Dermis lymphatic vessel endothelial cell (primary cell): ENCODE measurements at places on chromosomes 7 and 10. TPM values are rescaled to one million over a fixed set of nuclear protein-coding genes. Genes with fewer than 3 reads are reported as not detected.

Gene PLEKHS1
- total RNA-seq: not detected in 2 replicates

Gene ASNS
- 2.6 and 2.8 TPM in 2 replicates for total RNA-seq

Gene HKDC1
- under 0.01 and 0.11 TPM in 2 replicates for total RNA-seq

Gene RARRES2
- 0.43 and 0.54 TPM in 2 replicates for total RNA-seq

Gene MCM7
- 27.5 and 34.8 TPM in 2 replicates for total RNA-seq

Gene RAB19
- total RNA-seq: 0.17 TPM in 1 of 2 replicates, not detected in the other

Gene ZNF239
- total RNA-seq: 0.11 and 0.17 TPM in 2 replicates

Gene ADIRF
- 24.2 and 47.5 TPM in 2 replicates for total RNA-seq

Gene RBAK
- 6.2 and 9.6 TPM in 2 replicates for total RNA-seq

Gene CFAP43
- 0.17 TPM in 1 of 2 replicates, not detected in the other for total RNA-seq

Gene LIPN
- not detected in 2 replicates for total RNA-seq

Gene ELN
- total RNA-seq: 9.0 and 12.4 TPM in 2 replicates

Gene LAMB4
- total RNA-seq: 0.11 and 0.43 TPM in 2 replicates

Gene SPDYE6
- total RNA-seq: not detected in 2 replicates

Gene SUN1
- 171 and 175 TPM in 2 replicates for total RNA-seq

Gene PCGF5
- 33.8 and 34.2 TPM in 2 replicates for total RNA-seq

Gene PLAU
- total RNA-seq: 0.60 and 1.2 TPM in 2 replicates

Gene INA
- under 0.01 and 0.11 TPM in 2 replicates for total RNA-seq

Gene OR2A5
- not detected in 2 replicates for total RNA-seq

Gene NSUN5
- total RNA-seq: 1.1 and 1.5 TPM in 2 replicates

Gene NUTM2E
- total RNA-seq: not detected in 2 replicates

Gene ADRA2A
- total RNA-seq: under 0.01 TPM in 2 replicates

Gene PON2
- 104 and 191 TPM in 2 replicates for total RNA-seq

Gene CAMK1D
- 0.43 and 1.4 TPM in 2 replicates for total RNA-seq

Gene UCMA
- total RNA-seq: not detected in 2 replicates

Gene WNT16
- total RNA-seq: not detected in 2 replicates

Gene PAX4
- not detected in 2 replicates for total RNA-seq

Gene MEOX2
- total RNA-seq: 1.8 and 6.2 TPM in 2 replicates

Gene RTKN2
- total RNA-seq: under 0.01 and 0.09 TPM in 2 replicates

Gene MALRD1
- total RNA-seq: not detected in 2 replicates
